Neural progenitor cell (in vitro differentiated cells): ENCODE measurements at places on chromosomes 6 and 20. TPM values are rescaled to one million over a fixed set of nuclear protein-coding genes. Genes with fewer than 3 reads are reported as not detected.

TRIM40 gene
- total RNA-seq, result not detected in 2 replicates

NFS1 gene
- total RNA-seq, result 21.7 and 29.3 TPM in 2 replicates

SLC2A10 gene
- total RNA-seq, result 9.2 and 9.6 TPM in 2 replicates

MATN4 gene
- total RNA-seq, result 0.06 TPM in 1 of 2 replicates, not detected in the other

ZNF341 gene
- 0.82 and 2.5 TPM in 2 replicates for total RNA-seq

ELOVL4 gene
- total RNA-seq, result 11.6 and 17.2 TPM in 2 replicates

SFTA2 gene
- not detected in 2 replicates for total RNA-seq

DNA sequence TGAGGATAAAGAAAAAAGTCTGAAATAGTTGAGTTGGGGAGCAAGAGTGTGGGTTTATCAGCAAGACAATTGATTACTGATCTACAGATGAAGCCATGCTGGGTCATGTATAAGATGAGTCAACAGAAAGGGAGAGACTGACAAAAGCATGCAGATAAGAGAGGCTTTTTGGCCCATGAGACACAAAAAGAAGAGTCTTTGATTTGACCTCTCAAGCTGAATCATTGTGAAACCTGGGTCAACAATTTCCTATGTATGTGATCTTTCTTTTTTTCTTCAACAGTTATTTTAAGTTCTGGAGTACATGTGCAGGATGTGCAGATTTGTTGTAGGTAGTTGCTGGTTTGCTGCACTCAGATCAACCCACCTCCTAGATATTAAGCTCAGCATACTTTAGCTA is 15.9 kb downstream of the RIMS1 start:
- H3K27me3 ChIP-seq, result no peaks in the 10 kb centered on the region
- no peaks in the 10 kb centered on the region for H3K4me1 ChIP-seq
- DNase-seq, result no peak
- no peak overlapping the region for H3K4me3 ChIP-seq

DNA sequence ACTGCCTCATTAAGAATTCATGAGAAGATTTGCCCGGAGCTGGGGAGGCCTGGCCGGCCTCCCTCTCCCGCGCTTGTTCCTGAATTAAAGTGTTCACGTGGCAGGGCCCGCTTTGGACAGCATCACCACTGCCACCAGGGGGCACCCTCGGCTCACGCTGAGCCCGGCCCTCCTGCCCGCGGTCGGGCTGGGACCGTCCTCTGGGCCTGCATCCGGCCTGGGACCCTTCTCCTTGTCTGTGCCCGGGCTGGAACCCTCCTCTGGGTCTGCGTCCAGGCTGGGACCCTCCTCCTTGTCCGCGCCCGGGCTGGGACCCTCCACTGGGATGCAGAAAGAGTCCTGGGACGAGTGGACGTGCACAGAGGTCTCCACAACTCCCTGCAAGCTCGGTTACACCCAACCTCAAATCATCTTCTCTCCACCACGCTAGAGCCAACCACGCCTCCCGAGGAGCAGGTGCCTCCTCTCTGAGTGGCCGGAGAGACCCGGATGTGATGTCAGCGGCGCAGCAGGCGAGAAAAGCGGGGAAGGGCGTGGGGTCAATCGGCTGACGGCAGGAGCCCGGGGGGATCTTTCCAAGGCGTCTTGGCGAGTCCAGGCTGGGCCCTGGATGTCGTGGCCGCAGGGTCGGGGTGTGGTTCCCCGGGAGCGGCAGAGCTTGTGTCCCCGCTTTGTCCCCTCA is 50.9 kb upstream of the DACT2 start:
- H3K36me3 ChIP-seq, result no peaks in the 10 kb centered on the region
- H3K4me1 ChIP-seq, result no peaks in the 10 kb centered on the region
- DNase-seq, result peak; percentile 84
- no peaks in the 10 kb centered on the region for H3K27me3 ChIP-seq

DNA sequence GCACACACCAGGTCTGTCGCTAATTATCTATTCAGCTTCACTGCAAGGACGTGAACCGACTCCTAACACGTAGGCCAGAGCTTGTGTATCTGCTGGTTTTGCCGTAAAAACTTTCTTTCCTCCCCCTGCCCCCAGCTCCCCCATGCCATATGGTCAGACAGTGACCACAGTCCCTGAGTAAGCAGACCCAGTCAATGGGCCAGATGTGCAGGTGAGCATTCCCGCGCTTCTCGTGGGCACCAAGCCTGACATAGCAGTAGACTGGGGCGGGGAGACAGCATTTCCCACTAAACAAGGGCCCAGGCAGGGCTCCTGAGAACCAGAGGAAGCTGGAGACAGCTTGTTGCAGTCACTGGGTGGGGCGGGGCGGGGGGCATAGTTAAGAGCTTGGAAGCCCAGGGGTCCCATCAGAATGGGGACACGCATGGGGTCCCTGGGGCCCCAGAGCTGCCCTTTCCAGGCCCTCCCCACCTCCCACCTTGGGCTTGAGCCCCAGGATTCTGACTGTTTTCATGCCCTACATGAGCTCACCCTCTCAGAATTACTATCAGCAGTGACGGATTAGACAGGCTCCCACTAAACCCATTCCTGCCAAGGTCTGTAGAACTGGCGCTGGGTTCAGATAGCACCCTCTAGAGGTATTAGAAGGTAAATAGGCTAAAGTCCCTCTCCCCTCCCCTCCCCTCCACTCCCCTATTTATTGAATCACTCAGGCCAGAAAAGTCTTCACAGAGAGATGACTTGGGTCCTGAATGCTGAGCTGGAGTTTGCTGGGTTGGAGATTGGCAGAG is 51.8 kb downstream of the CDH26 start:
- no peak overlapping the region for H3K27ac ChIP-seq
- peak; percentile 72 for DNase-seq
- H3K4me1 ChIP-seq, result no peaks in the 10 kb centered on the region
- no peaks in the 10 kb centered on the region for H3K27me3 ChIP-seq
- H3K4me3 ChIP-seq, result no peak overlapping the region

- no peaks in the 10 kb centered on the region for H3K4me1 ChIP-seq
- H3K27me3 ChIP-seq, result no peaks in the 10 kb centered on the region
- no peak overlapping the region for H3K27ac ChIP-seq
- DNase-seq, result no peak
- no peaks in the 10 kb centered on the region for H3K36me3 ChIP-seq
These were observed 82.3 kb upstream of the SLC24A3 start for GRCh38 chr20:19129976-19130612.

DNA sequence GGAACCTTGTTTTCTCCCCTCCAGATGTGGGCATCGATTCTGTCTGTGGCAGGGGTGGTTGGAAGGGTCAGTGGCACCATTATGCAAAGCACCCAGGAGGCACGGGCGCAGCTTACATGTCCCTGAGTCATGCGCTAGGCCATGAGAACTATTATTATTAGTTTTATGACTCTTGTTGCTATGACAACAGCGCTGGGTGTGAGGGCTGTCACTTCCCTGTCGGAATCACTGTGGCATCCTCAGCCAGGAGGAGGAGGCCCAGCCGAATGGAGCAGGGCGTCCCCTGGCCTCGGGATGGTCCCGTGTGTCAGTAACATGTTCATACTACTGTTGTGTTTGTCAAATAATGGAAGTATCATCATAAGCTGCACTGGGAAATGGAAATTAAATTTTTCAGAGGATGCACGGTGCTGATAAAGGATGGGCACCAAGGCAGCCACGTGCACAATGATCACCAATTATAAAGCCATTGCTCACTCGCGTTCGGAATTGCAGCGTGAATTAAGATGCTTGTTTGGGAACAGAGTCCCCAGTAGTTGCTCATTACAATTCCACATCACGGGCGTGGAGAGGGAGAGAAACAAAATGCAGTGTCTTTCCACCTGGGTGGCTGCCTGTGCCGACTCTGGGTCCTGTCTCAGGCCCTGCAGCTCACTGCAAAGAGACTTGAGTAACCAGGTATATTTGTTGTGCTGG is 247.9 kb downstream of the CDH4 start:
- H3K27ac ChIP-seq, result no peak overlapping the region
- H3K4me1 ChIP-seq, result peaks cover 10% of the 10 kb centered on the region
- DNase-seq, result no peak
- no peaks in the 10 kb centered on the region for H3K36me3 ChIP-seq

GRCh38 chr6:154487367-154488247 is 22.9 kb downstream of the CNKSR3 start:
- no peak overlapping the region for H3K27ac ChIP-seq
- H3K4me3 ChIP-seq, result no peak overlapping the region
- H3K27me3 ChIP-seq, result no peaks in the 10 kb centered on the region
- no peak for DNase-seq

DNA sequence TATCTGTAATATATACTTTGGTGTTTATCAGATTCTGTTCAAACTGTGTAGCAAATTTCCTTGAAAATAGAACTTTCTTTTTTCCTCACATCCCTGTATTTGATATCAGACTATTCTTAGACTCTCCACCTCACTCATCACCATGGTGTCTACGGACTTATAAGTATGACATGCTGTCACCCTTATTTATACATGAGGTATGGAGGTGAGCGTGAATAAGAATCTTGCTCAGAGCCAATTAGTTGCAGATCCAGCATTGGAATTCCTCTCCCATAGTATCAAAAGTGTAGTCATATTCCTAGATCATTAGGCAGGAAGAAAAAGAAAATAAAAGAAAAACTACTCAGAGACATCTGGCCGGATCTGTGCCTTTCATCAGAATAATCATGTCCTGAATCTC is 43.0 kb downstream of the TPD52L1 start:
- no peaks in the 10 kb centered on the region for H3K36me3 ChIP-seq
- no peak for DNase-seq

GRCh38 chr6:26250698-26251044 is 114.3 kb upstream of the BTN3A2 start:
- DNase-seq, result peak; percentile 59
- H3K36me3 ChIP-seq, result no peaks in the 10 kb centered on the region
- H3K27ac ChIP-seq, result peak overlapping the region; percentile 93
- no peaks in the 10 kb centered on the region for H3K27me3 ChIP-seq
- peaks cover 3% of the 10 kb centered on the region for H3K4me1 ChIP-seq
- H3K4me3 ChIP-seq, result peak overlapping the region; percentile 91

DNA sequence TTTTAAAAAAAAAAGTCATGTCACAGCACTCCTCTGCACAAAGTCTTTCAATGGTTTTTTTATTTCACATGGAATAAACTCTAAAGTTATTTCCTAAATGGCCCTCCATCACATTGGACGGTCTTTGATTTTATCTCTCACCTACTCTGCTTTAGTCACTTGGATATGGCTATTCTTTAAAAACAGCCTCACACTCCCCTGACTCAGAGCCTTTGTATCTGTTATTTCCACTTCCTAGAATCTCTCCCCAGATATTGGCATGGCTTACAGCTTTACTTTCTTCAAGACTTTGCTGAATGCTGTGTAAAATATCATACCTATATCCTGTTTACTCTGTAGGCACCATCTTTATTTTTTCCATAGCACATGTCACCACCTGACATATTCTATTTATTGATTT is 194.7 kb upstream of the MCHR2 start:
- H3K4me3 ChIP-seq, result no peak overlapping the region
- no peak overlapping the region for H3K27ac ChIP-seq
- no peaks in the 10 kb centered on the region for H3K4me1 ChIP-seq
- no peak for DNase-seq
- no peaks in the 10 kb centered on the region for H3K36me3 ChIP-seq
- H3K27me3 ChIP-seq, result no peaks in the 10 kb centered on the region

DNA sequence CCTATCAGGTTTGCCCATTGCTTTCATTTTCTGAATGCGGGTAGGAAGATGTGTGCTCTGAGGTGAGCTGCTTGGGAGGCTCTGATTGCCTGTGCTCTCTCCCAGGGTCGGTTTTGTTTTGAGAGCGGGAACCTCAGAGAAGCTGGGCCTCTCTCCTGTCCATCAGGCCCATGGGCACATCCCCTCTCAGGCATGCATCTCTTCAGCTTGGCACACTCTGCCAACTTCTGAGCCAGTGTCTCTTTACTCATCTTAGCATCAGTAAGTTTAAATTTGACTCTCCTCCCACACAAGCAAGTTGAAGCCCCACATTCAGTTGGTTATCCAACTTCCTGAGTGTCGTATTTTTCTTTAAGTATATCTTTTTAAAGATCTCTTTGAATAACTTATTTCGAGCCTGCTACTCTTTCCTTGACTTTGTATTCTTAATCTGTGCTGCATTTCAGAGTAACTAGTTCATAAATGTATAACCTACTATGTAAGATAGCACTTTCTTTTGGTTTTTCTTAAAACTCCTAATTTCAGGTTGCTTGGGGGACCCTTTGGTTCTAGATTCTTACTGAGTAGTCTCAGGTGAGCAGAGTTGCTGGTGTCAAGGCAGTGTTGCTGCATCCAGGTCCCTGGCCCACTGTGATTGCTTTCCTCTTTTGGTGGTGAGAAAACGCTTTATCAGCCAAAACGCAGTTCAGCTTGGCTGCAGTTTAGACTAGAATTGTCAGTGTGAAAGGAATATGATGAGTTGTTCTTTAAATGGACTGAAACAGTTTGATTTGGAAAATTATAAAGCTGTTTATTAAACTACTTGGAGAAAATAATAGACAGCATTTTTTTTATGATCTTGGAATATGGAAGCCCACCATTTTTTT is 54.8 kb downstream of the SNX9 start:
- H3K36me3 ChIP-seq, result no peaks in the 10 kb centered on the region
- H3K4me3 ChIP-seq, result no peak overlapping the region
- H3K27me3 ChIP-seq, result no peaks in the 10 kb centered on the region
- H3K4me1 ChIP-seq, result peaks cover 30% of the 10 kb centered on the region

- DNase-seq, result no peak
- H3K27me3 ChIP-seq, result no peaks in the 10 kb centered on the region
- no peak overlapping the region for H3K27ac ChIP-seq
- H3K36me3 ChIP-seq, result no peaks in the 10 kb centered on the region
- no peak overlapping the region for H3K4me3 ChIP-seq
These were observed 50.9 kb downstream of the KLHL31 start for GRCh38 chr6:53614676-53615075.

GRCh38 chr20:14922503-14923267 is 585.3 kb upstream of the FLRT3 start:
- no peaks in the 10 kb centered on the region for H3K36me3 ChIP-seq
- H3K4me3 ChIP-seq, result no peak overlapping the region
- H3K27me3 ChIP-seq, result no peaks in the 10 kb centered on the region
- peaks cover 31% of the 10 kb centered on the region for H3K4me1 ChIP-seq

DNA sequence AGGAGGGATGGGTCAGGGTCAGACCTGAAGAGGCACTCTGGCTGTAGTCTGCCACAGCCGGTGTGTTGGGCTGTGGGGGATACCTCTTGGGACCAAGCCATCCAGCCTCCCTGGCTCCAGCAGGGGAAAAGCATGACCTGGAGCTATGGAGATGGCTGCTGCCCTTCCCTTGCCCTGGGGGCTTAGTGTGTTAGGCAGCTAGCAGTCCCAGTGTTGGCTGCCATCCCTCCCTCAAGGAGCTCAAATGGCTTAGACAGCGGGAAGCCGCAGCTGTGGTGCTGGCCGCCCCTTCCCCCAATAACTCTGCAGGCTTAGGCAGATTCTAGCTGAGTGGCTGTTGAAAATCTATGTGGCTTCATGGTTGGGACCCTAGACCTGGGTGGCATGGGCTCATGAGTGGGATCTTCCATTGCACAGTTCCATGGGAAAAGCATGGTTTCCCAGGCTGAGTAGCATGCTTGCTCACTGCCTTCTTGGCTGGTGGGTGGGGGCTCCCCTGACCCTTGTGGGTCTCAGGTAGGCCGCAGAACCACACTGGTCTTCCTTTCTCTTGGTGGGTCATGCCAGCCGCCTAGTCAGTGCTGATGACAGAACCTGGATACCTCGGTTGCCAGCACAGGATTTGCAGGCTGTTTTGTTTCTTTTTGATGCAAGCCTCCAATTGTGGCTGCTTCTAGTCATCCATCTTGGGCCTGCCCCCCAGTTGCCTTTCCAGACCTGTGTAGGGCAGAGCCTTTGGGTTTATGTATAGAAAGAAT is 69.0 kb upstream of the AHI1 start:
- H3K27ac ChIP-seq, result no peak overlapping the region
- H3K27me3 ChIP-seq, result no peaks in the 10 kb centered on the region
- no peak overlapping the region for H3K4me3 ChIP-seq
- DNase-seq, result no peak
- H3K36me3 ChIP-seq, result no peaks in the 10 kb centered on the region

- no peak overlapping the region for H3K4me3 ChIP-seq
- H3K27me3 ChIP-seq, result peaks cover 100% of the 10 kb centered on the region
- no peak overlapping the region for H3K27ac ChIP-seq
- no peaks in the 10 kb centered on the region for H3K36me3 ChIP-seq
- no peak for DNase-seq
- H3K4me1 ChIP-seq, result no peaks in the 10 kb centered on the region
These were observed 1.5 kb downstream of the TRIM31 start for GRCh38 chr6:30111266-30111856.
